ENCODE measurements at places on chromosomes 3 and 15.
A peak's percentile ranks its signal among the peaks of the same experiment; 100 is the strongest.

- H3K4me3 ChIP-seq: peak within 1 kb of the TSS; percentile 48
- peak; percentile 49 for DNase-seq
- H3K4me1 ChIP-seq: no peaks in the 10 kb centered on the region
- H3K27me3 ChIP-seq: no peaks in the 10 kb centered on the region
Observed at GRCh38 chr3:142888481-142889211, at the start of gene PCOLCE2. TSS of gene PCOLCE2 (minus strand) at chr3:142889083. CDS start at chr3:142888896, 187 bp downstream.

- no peaks in the 10 kb centered on the region for H3K27me3 ChIP-seq
- no peak overlapping the region for H3K27ac ChIP-seq
- H3K4me3 ChIP-seq: no peak overlapping the region
- peaks cover 10% of the 10 kb centered on the region for H3K4me1 ChIP-seq
- H3K36me3 ChIP-seq: no peaks in the 10 kb centered on the region
- no peak for DNase-seq
Observed at GRCh38 chr3:62954580-62954979, 79.4 kb upstream of the CADPS start.

DNA sequence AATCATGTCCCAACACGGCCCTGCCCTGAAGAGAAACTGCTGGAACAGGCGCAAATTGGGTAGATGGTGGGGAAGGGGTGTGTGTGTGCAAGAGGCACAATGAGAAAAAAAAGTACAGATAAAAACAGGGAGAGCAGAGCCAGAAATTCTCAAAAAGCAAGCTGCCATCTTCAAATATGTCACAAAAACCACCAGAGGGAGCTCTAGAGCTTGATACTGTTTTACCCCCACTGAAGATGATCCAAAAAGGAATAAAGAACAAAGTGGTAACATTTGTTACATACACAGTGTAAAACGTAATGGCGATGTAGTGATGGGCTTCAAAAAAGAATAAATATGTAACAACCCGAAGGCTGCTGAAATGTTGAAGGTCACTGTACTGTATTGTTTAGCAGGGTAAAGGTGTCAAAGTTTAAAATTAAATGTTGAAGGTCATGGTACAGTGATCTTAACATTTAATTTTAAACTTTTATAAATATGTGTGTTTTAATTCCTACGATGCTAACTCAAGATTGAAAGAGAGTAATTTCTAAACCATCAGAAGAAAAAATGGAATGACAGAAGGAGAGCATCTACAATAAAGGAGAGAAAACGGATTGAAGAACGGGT is 6.0 kb downstream of the SNRPA1 start:
- peaks cover 13% of the 10 kb centered on the region for H3K36me3 ChIP-seq
- H3K4me1 ChIP-seq: peaks cover 7% of the 10 kb centered on the region
- no peak overlapping the region for H3K27ac ChIP-seq

GRCh38 chr3:190582667-190583066 is 68.8 kb downstream of the IL1RAP start:
- no peak overlapping the region for H3K4me3 ChIP-seq
- no peaks in the 10 kb centered on the region for H3K36me3 ChIP-seq
- no peaks in the 10 kb centered on the region for H3K27me3 ChIP-seq
- H3K27ac ChIP-seq: no peak overlapping the region
- H3K4me1 ChIP-seq: peaks cover 6% of the 10 kb centered on the region

DNA sequence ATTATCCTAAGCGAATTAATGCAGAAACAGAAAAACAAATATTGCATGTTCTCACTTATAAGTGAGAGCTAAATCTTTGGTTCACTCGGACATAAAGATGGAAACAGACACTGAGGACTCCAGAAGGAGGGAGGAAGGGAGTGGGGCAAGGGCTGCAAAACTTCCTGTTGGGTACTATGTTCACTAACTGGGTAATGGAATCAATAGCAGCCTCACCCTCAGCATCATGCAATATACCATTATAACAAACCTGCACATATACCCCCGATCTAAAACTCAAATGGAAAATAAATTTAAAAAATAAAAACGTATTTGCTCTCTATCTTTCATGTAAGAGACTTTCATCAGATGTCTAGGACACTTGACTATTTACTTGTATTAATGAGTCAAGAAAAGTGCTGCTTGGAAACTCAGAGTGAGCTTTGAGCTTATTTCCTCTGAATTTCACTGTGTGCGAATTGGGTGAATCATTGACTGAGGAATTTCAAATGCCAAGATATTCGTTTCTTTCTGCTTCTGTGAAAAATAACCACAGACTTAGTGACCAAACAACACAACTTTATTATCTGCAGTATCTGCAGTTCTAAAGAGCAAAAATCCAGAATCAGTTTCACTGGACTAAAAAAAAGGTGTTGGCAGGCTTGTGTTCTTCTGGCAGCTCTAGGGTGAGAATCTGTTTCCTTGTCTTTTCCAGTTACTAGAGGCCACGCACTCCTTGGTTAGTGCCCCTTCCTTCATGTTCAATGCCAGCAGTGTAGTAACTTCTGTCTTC is 18.4 kb downstream of the TM4SF18 start:
- peaks cover 7% of the 10 kb centered on the region for H3K27me3 ChIP-seq
- no peak overlapping the region for H3K27ac ChIP-seq
- DNase-seq: no peak
- H3K4me1 ChIP-seq: peaks cover 8% of the 10 kb centered on the region
- H3K36me3 ChIP-seq: no peaks in the 10 kb centered on the region

DNA sequence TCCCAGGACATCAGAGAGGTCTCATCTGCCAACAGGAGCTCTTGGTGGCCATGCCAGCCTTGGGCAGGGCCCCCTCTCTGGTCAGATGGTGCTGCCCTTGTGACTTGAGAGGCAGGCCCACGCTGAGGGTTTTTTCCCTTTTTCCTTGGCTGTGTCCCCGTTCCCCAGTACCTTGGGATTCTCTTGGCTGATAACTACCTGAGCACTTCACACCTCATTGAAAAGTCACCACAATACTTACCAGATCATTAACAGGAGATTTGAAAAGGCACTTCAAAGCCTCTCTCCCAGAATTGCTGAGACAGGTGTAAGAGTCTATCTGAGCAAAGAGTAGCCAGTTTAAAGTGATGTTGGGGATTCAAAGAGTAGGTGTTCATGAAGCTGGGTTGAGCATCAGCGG is 15.1 kb upstream of the TMEM158 start:
- H3K36me3 ChIP-seq: no peaks in the 10 kb centered on the region
- no peak overlapping the region for H3K4me3 ChIP-seq
- DNase-seq: no peak
- no peak overlapping the region for H3K27ac ChIP-seq
- no peaks in the 10 kb centered on the region for H3K4me1 ChIP-seq

DNA sequence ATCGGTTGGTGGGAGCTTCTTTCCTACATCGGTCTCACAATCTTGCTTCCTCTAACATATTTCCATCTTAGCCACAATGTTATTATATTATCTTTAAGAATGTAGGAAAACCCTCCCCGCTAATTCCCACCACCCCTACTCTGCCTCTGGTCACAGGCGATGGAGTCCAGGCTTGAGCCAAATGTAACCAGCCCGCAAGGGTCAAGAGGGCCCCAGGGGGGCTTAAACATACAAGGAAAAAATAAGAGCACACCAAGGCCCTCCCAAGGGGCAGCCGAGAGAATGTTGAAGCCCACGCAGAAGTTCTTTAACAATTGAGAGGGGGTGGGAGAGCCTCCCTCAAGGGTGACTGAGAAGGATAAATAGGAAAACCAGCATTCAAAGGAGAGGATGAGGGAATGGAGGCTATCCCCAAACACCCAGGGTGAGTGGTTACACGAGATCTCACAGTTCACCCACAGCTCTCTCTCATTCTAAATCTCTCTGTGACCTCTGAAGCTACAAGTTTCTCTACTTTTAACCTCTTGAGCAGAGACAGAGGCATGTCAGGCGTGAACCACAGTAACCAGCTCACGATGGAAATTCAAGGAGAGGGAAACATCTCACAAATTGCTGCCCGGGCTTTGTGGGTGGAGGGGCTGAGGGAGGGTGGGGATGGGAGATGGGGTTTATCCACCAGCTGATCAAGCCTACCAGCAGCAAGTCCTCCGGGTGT is 31.4 kb upstream of the UACA start:
- H3K27me3 ChIP-seq: no peaks in the 10 kb centered on the region
- no peaks in the 10 kb centered on the region for H3K36me3 ChIP-seq
- no peak overlapping the region for H3K4me3 ChIP-seq
